T-cell (primary cell): ENCODE measurements at places on chromosomes 3 and 15.
A peak's percentile ranks its signal among the peaks of the same experiment; 100 is the strongest.

- DNase-seq: no peak
These were observed 202.5 kb downstream of the ROBO2 start for GRCh38 chr3:77242371-77242770.

GRCh38 chr3:171018156-171018935 lies 8.2 kb downstream of the SLC2A2 start:
- no peak for DNase-seq

DNA sequence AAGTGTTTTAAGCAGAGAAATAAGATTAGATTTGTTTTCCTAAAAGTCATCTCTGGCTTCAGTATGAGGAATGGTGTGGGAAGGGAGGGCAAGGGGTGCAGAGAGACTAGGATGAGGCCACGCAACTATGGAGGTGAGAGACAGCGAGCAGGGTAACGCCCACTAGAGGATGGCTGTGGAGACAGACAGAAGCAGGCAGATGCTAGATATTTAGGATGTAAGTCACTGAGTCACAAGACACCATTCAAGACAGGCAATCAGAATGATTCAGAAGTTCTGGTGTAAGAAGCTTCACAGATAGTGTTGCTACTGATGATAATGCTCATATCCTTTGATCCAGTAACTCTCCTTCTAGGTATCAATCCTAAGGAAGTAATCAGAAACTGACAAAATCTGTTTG lies 19.1 kb downstream of the HSPBAP1 start:
- no peak for DNase-seq

DNA sequence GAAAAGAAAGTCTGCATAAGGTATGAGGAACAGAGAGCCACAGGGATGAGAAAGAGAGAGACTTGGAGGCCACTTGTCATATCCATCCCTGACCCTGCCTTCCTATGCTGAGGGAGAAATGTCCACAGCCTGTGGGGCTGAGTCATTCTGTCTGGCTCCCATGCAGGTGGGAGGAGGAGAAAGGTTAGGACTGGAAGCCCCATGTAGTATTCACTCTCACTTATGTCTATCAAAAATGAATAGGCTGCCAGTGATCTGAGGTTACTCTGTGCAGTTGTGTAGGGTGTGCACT lies 71.3 kb downstream of the RAB11A start:
- DNase-seq: no peak

DNA sequence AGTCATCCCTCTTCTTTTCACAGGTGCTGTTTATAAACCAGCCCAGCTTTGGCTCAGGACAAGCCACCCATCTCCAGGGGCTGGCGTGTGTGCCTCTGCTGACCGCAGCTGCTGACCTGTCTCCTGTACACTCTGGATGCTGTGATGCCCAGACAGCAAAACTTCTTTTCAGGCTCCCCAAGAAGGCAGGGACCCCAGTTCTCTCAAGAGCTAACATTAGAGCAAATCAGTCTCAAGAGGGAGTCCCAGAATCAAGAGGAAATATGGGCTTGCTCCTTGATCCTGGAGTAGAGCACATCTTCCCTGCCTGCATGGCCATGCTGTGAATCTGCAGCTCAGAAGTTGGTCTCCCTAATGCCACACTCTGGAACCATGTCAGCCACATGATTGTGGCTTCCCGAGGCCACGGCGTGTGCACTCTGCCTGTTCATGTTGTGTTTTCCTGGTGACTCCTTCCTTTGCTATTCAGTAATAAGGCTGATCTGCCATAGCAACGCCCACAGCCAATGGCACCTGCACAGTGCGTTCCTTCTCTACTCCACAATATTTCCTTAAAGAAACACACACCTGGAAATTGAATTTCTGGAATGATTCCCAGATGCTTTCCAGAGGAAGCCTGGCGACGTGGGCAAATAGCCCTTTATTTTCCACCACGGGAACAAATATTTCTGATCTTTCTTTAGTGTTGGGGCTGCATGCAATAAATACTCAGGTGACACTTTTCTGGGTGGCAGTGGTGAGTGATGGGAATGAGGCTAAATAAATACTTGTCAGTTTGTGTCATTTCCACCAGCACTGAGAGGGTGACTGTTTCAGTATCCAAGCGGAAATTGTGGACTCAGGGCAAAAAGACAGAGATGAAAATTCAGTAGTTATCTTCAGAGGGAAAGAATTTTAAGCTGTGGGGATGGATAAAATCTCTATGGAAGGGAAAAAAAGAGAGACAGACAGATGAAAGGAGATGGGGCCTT lies 21.9 kb upstream of the THSD4 start:
- no peak for DNase-seq

- DNase-seq: no peak
These were observed 93.1 kb downstream of the STAG1 start for GRCh38 chr3:136658946-136659682.

- no peak for DNase-seq
These were observed 251.0 kb downstream of the FAM43A start for GRCh38 chr3:194936659-194937058.

- no peak for DNase-seq
These were observed 15.4 kb downstream of the C15orf62 start for GRCh38 chr15:40785164-40785563.

GRCh38 chr3:53834429-53835095 lies 11.7 kb downstream of the CHDH start:
- DNase-seq: no peak

DNA sequence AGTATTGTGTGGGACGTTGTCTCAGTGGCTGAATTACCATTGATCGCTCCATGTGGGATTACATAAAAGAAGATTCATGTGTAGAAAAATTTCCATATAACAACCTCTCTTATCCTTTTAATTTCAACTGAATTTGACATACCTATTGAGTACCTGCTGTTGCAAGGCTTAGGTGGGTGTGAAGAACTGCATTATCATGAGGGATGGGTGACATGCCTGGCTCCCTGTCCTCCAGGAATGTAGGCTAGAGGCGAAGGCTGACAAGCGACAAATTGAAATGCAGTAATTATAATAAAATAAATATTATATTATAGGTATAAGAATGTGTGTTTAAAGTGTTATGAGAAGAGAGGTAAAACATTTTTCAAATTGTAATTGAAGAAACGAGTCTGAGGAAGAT lies 52.7 kb upstream of the SPESP1 start:
- DNase-seq: no peak

DNA sequence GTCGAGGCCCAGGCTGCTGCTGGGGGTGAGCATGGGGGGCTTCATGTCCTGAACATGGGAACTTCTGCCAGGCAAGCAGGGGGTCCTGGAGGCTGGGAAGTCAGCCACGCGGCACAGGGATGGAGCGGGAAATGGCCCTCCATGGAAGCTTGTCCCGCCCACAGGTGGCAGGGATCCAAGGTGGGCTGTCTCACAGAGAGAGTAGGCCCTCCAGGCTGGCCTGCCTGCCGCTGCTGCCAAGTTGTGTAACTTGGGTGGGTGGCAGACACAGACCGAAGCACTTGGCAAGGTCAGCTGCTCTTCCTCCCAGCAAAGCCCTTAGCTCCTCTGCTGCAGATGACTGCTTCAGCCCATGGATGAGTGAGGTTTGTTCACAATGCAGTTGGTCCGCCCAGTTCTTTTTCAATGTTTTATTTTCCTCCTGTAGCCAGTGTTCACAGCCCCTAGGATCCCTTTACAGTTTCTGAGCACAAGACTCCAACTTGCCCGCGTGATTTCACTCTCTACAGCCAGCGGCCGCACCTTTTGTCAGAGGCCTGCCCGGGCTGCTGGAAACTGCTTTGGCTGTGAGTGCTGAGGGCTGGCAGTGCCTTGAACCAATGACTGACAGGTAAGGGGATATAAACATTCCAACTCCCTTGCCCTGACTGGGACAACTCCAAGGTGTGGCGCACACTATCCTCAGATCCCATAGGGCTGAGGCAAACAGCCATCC lies 26.7 kb downstream of the HCN4 start:
- no peak for DNase-seq

DNA sequence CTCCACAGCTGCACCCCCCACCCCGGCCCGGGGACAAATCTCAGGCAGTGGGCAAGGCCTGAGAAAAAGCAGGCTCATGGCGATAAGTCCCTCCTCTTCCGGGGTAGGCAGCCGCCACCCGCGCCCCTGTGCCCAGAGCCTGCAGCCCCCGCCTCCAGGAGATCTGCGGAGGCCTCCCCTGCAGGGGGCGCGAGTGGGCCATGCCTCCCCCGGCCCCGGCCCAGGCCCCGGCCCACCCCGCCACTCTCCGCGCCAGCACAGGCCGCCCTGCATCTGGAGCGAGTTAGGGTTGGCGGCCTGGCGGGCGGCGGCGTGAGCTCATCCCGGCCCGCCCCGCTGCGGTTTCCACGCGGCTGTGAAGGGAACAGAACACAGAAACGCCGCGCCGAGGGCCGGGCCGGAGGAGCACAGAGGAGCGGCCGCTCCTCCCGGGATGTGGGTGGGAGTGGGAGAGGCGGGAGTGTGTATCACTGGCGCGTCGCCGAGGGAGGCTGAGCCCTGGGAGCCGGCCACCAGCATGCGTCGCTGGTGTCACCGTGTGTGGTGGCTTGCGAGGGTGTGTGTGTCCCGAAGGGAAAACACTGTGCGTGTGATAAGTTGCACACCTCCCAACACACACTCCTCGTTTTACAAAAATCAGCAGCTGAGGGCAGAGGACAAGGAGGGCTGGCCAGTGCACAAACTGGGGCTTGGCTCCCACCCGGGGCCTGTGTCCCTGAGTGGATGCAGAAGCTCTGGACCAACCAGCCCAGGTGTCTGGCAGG lies 17.2 kb downstream of the MYL3 start:
- DNase-seq: peak; percentile 77

DNA sequence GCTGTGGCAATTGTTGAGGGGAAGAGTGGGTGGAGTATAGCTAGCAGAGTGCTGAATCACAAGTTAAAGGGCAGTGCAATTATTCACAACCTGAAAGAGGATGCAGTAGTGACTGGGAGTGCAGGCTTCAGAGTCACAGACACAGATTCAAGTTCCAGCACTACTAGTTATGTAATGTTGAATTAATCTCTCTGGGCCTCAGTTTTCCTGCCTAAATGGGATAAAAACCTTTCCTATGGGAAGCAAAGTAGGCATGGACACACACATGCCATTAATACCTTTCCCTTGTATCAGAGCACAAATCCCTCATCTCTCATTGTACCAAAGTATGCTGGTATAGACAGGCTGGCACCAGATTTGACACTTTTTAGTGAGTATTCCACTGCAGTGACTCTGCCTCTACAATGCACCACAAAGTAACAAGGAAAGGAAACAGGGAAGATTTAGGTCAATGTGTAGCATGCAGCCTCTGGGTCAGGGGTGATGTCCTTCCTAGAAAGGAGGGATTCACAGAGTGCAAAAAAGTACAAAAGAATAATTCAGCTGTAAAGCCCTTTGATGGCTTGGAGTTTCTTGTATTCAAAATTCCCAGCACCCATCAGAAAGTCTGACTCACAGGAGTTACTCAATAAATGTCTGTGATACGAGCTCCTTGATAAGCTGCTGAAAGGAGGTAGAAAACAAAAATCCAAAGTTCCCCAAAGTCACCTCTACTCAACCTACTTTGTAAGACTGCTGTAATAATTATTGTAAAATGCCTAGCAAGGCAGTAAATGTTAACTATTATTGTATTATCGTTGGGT lies 507.5 kb upstream of the TGFBR2 start:
- DNase-seq: no peak

GRCh38 chr3:49421890-49422378 lies 339 bp downstream of the AMT start:
- no peak for DNase-seq
